ENCODE measurements at places on chromosomes 6 and 20.

DNA sequence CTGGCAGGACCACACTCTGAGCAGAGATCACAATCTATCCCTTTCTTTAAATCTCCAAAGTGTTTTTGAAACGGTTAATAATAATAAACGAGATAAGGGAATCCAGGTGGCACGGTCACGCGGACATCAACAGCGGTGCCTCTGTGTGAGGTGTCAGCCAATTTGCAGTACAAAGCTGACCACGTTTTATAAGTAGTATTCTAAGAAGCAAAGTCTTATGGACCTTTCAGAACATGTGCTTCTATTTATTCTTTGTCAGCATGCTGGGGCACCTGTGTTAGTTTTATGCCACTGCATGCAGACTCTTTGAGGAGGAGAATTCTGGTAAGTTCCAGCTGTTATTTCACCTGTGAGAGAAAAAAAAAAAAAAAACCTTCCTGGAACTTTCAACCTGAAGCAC lies 39.0 kb upstream of the EXOC2 start:
- DNase-seq: no peak

GRCh38 chr6:87543696-87544473 lies 45.9 kb downstream of the RARS2 start:
- no peak for DNase-seq

GRCh38 chr20:63639093-63639975 lies 12.4 kb upstream of the GMEB2 start:
- DNase-seq: no peak

- no peak for DNase-seq
Observed at GRCh38 chr6:13495818-13496217, 8.4 kb upstream of the GFOD1 start.

DNA sequence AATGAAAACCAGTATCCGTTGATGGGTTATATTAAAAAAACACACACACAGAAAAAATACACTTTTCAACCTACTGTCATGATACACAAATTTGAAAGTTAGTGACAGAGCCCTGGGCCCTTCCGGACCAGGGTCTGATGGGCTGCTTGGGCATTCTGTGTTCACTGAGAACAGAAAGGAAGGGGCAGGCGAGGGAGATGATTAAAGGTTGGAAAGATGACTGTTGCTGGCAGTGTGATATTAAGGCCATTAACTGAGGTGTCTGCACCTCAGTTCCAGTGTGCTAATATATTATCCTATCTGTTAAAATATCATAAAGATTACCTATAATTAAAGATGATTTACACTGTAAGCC lies 18.7 kb upstream of the QKI start:
- DNase-seq: no peak

DNA sequence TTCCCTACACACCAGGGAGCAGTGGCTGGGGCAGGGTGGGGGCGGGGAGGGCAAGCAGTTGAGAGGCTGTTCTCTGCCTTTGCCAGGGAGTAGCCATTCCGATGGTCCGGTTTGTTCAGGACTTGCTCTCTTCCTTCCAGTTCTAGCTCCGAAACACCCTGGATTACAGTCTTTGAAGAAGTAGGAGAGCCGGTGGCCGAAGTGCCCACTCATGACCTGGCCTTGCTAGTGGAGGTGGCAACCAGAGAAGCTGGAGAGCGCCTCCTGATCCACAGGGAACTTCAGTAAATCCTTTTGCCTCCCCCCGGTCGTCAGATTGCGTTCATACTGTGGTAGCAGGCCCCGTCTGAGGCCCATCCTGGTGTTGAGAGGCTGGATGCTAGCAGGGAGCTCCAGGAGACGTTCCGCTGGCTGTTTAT lies 92.8 kb downstream of the ARID1B start:
- DNase-seq: no peak

DNA sequence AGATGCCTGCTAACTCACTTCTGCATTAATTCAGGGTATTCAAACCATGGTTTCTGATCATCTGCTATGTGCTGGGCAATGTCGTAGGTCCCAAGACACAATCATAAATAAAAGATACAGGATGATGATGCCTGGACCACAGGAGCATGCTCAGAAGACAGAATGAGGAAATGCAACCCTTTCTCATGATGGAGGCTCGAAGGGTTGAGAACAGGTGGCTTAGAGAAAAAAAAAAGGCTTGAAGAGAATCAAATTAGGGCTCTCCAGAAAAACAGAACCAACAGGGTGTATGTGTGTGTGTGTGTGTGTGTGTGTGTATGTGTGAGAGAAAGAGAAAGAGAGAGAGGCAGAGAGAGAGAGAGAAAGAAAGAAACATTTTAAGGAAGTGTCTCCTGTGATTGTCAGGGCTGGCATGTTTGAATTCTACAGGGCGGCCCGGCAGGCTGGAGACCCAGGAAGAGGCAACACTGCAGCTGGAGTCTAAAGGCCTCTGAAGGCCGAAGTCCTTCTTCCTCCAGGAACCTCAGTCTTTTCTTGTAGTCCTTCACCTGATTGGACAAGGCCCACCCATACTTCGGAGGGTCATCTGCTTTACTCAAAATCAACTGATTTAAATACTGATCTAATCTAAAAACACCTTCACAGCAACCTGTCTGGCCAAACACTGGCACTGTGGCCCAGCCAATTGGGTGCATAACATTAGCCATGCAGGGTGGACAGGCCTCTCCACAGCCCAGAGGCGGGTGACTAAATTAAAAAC lies 143.8 kb downstream of the ERMARD start:
- no peak for DNase-seq

Measured in stimulated activated CD8-positive, alpha-beta memory T cell treated with anti-CD3 and anti-CD28 coated beads, Interleukin-15, amount 100 ng/mL, for 1 hour (primary cell).